ENCODE measurements at places on chromosomes 6 and 20.

DNA sequence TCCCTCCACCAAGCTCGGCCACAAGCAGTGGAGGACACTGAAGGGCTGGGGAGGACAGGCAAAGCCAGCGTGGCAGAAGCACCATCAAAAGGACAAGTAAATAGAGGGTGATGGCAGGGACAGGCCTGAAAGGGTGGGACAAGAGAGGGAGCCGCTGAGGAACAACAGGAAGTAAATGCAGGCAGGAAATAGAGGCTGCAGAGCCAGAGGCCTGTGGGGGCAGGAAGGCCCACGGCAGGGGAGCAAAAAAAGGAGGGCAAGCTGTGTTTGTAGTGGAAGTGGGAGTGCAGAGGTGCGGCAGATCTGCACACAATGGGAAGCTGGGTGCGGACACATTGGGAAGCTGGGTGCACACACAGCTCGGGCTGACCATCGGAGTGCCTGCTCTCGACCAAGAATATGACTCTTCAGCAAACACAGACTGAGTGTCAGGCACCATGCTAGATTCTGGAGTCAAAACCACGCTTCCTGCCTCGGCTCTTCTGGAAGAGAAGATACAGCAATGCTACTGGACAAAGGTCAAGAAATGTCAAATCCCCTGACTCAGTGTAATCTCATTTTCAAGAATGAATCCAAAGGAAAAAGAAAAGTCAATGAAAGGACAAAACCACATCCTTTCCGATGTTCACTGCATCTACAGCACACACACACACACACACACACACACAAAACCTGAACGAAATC, 40.4 kb upstream of the RAB22A start:
- DNase-seq, result no peak

- no peak for DNase-seq
These were observed 86.7 kb downstream of the KIF16B start for GRCh38 chr20:16486532-16486931.

GRCh38 chr6:119966484-119966883, 616.9 kb upstream of the MAN1A1 start:
- DNase-seq, result no peak

GRCh38 chr20:48722002-48722731, 105.6 kb downstream of the PREX1 start:
- DNase-seq, result peak; percentile 90

GRCh38 chr6:41652866-41653652, 14.8 kb downstream of the MDFI start:
- DNase-seq, result no peak

DNA sequence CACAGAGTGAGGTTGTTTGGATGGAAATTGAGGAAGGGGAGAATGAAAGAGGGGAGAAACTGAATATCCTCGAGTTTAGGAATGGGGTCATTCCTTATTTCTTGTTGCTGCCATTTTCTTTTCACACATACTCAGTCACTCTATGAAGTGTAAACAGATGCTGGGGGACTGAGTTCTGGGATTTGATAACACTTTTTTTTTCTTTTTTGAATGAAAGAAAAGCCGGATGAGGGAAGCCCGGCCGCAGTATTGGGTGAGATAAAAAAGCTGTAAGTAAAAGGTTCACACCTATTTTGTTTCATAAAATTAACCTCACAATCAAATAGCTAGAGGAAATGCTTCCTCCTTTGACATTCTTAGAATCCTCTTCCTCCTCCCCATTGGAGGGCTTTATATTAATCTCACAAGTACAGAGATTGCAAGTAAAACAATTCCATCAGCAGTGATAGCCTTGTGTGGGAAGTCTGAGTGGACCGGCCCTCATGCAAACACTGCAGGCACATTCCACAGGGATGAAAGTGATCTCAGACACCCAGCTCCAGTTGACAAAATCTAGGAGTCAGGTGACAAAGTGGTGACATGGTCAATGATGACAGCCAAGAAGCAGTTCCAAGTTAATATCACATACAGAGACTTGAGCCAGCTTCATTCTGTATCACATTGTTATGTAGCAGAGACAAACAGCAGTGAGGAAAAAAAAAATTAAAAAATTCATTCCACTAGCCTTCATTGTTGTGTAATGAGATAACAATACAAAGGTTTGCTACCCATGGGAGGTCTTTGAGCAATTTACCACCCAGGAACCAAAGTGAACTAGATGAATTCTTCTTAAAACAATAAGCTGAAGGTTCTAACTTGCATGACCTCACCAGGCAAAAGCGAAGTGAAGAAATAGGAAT, 391.1 kb upstream of the HSF2 start:
- DNase-seq, result no peak

DNA sequence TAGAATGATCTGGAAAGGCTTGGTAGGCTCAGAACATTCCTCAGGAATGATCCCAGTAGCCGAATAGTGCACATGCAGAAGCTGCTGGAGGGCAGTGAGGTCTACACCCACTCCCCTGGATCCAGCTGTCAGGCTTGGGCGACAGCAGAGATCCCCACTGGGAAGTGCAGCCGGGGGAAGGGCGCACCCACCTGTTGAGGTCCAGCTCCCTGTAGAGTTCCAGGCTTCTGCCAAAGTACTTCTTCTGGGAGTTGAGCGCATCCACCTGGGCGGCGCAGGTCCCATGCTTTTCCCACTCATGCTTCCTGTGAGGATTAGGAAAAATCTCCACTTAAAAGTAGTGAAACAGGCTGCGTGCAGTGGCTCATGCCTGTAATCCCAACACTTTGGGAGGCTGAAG, 17.6 kb downstream of the RNASET2 start:
- DNase-seq, result no peak

DNA sequence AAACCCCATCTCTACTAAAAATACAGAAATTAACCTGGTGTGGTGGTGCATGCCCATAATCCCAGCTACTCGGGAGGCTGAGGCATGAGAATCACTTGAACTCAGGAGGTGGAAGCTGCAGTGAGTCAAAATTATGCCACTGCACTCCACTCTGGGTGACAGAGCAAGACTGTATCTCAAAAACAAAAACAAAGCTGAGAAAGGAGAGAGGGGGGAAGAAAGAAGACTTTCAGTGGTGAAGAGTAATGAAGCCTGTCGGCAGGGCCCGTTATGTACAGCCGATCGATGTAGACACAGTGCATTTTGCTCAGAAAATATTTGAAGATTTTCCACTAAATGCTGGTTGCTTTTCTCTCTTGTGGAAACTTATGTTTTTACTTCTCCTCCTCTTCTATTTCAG, 13.8 kb downstream of the VAPB start:
- no peak for DNase-seq

DNA sequence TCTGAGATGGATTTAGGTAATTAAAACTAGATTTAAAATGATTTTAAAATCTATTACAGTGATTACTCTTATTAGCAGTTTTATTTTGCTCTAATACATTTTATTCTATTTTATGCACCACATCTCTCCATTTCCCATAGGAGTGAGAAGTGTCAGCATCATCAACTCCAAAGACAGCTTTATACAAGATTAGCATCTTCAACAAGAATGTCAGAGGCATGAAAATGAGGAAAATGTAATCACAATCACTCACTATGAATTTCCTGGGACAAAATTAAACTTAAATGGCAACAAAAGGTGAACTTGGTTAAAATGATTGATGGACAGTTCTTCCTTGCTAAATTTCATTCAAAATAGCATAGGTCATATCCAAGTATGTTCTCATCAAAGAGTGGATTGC, 19.8 kb downstream of the HDGFL1 start:
- DNase-seq, result no peak

DNA sequence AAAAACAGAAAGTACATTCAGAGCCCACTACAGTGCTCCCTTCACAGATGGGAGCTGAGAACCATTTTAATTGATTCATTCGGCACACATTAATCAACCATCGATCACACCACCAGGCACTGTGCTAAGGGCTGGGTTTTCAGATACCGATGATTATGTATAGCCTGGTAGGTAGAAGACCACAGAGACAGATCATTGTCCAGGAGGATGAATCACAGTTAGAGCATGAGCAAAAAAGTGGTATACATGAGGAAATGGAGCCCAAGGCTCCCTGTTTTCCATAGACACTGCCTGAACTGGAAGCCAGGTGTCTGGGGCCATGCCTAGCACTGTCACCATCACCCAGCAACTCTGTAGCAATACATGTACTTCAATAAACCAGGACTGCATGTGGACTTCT, 9.0 kb upstream of the PRDM1 start:
- DNase-seq, result no peak

DNA sequence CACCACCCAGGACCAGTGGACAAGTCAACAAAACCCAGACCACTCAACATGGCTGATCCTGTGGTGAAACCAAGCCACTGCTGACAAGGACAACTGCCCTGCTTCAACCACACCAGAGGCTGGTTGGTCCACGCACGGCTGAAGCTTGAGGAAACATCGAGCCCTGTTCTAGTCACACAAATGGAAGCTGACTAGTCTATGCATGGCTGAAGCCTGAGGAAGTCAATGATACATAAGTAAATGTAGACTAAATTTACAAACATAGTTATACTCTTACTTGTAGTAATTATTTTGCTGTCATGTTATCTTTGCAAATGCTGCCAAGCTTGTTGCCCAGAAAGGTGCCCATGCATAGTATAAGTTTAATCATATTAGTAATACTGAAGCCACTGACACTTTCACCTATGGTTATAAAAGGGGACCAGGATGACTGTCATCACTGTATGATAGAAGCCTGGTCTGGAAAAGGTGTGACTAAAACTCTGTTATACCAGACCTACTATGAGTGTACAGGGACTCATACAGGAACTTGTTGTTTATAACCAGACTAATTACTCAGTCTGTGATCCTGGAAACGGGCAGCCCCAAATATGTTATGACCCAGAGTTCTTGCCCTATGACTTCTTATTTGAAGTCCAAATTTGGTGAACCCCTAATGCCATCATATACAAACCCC, 5.6 kb downstream of the IL22RA2 start:
- DNase-seq, result no peak

DNA sequence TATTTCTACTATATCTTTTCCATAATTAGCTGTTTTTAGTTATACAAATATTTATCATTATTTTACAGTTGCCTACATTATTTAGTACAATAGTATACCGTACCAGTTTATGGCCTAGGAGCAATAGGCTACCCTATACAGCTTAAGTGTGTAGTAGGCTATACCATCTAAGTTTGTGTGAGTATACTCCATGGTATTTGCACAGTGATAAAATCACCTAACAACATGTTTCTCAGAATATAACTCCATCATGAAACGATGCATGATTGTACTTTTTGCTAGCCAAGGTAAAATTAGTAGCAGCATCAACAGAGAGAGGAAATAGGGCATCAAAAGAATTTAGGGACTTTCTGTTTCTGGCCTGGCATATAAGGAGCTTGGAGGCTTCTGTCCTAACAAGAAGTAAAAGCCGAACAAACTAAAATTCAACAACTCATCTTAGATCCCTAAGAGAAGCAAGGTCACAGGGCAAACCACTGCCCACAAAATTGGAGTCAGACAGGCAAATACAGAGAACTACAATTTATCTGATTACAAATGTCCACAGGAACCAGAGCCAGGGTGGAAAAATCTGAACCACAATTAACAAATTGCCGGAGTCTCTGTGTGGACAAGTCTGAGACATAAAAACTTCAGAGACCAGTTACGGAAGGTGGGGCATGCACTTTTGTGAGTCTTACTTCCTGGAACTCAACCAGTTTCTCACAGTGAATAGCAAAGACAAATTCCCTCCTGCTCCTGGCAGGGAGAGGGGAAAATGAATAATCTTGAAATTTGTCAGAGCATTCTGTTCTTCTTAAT, 671.4 kb downstream of the RFPL4B start:
- DNase-seq, result peak; percentile 96

- DNase-seq, result no peak
These were observed 59.8 kb upstream of the NHSL1 start for GRCh38 chr6:138559143-138559542.

DNA sequence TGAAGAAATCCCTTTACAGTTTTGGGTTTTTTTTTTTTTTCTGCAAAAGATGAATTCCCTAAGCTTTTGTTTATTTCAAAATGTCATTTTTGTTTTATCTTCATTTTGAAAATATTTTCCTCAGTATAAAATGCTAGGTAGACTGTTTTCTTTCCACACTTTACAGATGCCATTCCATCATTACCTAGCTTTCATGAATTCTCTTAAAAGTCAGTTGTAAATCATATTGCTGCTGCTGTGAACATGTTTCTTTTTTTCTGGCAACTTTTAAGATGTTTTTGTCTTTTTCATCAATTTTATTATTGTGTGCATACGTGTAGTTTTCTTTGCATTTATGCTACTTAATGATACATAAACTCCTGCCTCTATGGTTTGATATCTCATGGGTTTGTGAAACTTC, 168.3 kb downstream of the FAXC start:
- no peak for DNase-seq

- DNase-seq, result peak; percentile 96
These were observed 39.0 kb downstream of the GMPR start for GRCh38 chr6:16277101-16277981.

GRCh38 chr6:121157906-121158305, 176.4 kb downstream of the TBC1D32 start:
- no peak for DNase-seq

DNA sequence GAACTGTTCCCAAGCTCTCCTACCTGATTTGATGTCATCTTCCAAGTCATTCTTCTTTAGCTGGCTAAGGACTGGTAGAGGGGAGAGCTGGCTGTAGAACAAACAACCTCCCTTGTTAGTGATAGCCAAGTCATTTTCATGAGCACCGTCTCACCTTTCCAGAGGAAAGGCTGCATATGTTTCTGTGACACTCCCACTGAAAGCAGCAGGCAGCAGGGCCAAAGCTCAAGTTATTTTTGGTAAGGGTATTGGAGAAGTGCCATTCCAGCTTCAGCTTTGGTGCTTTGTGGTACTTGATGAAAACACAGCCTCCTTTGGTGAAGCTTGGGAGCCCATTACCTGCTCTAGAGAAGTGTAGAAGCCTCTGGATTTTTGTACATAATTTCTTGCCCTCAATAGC, 5.4 kb upstream of the DOK5 start:
- no peak for DNase-seq

- no peak for DNase-seq
These were observed 70.0 kb downstream of the LAMA2 start for GRCh38 chr6:128952902-128953301.

DNA sequence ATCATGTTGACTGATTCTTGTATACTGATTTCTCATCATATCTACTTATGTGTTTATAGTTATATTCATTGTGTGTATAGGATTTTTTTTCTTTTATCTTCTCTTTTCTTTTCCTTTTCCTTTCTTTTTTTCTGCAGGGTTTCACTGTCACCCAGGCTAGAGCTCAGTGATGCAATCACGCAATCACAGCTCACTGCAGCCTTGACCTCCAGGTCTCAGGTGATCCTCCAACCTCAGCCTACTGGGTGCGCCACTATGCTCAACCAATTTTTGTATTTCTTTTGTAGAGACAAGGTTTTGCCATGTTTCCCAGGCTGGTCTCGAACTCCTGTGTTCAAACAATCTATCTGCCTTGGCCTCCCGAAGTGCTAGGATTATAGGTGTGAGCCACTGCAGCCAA, 1.6 kb upstream of the PBOV1 start:
- DNase-seq, result no peak

DNA sequence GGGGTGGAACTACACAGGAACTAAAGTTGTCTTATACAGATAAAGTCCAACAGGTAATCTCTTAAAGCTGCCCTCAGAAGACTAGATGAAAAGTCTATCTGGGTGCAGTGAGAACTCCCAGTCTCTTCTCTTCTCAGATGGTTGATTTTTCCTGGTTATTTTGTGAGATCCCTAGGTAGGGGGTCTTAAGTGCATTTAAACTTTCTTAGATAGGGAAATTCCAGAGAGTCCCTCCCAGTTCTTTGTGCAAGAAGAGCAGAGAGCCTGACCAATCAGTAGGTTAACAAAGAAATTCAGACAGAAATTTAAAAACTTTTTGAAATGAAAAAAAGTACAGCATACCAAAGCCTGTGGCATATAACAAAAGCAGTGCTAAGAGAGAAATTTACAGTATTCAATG, 2.0 kb upstream of the GABRR2 start:
- DNase-seq, result no peak

- DNase-seq, result peak; percentile 69
These were observed 16.7 kb downstream of the HMGN4 start for GRCh38 chr6:26554697-26555504.

Measured in endothelial cell of umbilical vein (primary cell).